GDM1 (cell line): ENCODE measurements at places on chromosomes 1 and 21.

DNA sequence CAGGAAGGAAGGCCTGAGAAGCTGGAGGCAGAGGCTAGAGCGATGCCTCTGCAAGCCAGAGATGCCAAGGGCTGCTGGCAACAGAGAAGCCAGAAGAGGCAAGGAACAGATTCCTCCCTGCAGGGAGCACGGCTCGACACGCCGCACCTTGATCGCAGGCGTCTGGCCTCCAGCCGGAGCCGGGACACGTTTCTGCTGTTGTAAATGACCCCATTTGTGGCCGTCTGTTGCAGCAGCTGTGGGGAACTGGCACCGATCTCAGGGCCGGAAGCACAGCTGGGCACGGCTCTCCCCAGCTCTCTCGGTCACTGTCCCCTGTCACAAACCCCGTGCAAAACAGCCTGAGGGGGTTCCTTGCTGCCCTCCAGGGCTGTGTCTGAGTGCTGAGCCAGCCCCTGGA lies 59.6 kb downstream of the SIK1 start:
- DNase-seq = no peak

DNA sequence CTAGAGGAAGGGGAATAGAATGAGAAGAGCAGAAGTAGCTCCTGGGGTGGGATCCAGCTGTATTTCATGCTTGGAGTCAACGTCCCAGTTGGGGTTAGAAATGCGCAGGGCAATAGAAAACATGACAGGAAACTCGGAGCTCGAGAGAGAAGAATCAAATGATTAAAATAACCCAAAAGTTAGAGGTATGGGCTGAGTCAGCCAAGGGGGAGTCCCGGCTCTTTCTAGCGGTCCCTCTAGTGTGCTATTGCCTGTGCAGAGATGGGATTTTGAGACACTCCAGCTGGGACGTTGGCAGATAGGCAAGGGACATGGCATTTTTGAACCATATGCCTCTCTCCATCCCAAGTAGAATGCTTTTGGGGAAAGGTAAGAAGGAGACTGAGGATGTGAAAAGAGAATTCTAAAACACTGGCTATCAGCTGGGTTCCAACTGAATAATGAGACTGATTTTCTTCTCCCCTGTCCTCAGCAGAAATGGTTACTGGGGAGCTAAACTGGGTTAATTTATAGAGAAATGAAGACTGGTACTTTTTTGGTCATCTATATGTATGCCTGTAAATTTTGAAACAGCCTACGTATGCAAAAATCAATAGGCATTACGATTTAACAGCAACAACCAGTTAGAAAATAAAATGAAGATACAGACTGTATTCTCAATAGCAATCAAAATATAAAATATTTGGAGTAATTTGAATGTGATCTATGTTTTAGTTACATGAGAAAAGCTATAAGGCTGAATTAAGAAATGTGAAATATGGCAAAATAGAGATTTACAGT lies 7.0 kb upstream of the VPS26C start:
- no peak for DNase-seq

GRCh38 chr1:107810291-107810951 lies 154.6 kb downstream of the VAV3 start:
- no peak for DNase-seq

DNA sequence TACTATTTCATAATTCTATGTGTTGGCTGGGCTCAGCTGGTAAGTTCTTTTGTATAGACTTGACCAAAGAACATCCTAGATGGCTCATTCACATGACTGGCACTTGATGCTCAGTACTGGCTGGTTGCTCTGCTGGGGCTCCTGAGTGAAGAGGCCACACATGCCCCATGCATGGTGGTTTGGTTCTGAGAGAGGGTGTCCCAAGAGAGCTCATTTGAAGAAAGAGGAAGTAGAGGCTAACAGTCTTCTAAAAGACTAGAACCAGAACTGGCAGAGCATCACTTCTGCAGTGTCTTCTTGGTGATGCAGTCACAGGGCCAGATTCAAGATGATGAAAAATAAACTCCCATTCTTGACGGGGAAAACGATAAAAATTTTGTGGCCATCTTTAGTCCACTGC lies 5.2 kb upstream of the BACH1 start:
- no peak for DNase-seq

- DNase-seq = no peak
Observed at GRCh38 chr21:36005018-36005417, 55.3 kb downstream of the SETD4 start.

DNA sequence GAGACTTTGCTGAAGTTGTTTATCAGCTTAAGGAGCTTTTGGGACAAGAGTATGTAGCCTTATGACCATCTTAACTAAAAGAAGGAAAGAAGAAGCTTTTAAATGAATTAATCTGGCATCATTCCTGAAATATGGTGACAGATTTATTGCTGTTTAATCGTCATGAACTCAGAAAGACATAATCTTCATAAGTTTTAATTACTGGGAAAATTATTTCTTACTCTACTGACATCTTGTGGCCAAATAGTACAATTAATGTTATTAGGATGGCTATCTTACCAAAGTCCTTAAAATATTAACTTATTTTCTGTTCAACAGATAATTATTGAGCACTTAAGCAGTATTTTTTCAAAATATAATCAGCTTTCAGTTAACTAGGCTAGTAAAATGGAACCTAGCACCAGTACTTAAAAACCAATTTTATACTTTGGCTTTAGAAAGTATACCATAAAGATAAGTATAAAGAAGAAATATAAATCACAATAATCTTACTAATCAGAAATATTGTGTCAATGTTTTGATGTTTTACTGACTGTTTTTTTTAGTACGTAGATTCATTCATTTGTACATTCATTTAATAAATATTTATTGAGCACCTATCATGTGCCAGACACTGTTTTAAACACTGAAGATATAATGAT lies 34.7 kb upstream of the GPR25 start:
- DNase-seq = no peak
